Fibroblast of gingiva (primary cell): ENCODE measurements at places on chromosomes 16 and 17.

DNA sequence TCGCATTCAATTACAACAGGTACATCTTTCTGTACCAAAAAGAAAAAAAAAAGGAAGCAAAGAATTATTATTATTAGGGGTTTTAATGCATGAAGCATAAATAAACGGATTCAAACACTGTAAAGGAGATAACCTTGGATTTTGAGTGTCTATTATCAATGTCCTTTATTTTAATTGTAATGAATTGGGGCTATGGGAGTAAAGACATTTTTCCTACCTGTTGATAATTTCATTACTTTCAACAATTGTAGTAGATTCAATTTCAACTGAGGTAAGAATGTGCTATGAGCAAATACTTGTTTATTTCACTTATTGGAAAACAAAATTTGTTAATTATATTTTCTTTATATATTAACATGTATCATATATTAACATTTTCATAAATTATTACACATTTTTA is 855.6 kb downstream of the KCNJ2 start:
- DNase-seq, result no peak

DNA sequence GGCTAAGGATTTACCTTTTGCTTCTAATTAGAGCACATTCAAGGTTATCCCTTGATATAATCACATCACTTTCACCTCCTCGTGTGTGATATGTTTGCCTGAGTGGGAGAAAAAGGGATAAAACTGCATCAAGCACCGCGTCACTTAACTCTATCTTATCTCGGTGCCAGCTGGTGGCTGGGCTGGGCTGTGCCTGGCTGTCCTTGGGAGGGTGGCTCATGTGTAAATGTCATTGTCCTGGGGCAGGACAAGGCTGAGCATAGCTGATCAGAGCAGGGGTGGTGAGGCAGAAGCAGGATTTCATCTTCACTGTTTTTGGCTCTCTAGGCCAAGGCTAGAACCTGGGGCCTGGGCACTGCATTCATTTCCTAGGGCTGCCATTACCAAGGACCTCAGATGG is 105.3 kb downstream of the RAP1GAP2 start:
- DNase-seq, result no peak

DNA sequence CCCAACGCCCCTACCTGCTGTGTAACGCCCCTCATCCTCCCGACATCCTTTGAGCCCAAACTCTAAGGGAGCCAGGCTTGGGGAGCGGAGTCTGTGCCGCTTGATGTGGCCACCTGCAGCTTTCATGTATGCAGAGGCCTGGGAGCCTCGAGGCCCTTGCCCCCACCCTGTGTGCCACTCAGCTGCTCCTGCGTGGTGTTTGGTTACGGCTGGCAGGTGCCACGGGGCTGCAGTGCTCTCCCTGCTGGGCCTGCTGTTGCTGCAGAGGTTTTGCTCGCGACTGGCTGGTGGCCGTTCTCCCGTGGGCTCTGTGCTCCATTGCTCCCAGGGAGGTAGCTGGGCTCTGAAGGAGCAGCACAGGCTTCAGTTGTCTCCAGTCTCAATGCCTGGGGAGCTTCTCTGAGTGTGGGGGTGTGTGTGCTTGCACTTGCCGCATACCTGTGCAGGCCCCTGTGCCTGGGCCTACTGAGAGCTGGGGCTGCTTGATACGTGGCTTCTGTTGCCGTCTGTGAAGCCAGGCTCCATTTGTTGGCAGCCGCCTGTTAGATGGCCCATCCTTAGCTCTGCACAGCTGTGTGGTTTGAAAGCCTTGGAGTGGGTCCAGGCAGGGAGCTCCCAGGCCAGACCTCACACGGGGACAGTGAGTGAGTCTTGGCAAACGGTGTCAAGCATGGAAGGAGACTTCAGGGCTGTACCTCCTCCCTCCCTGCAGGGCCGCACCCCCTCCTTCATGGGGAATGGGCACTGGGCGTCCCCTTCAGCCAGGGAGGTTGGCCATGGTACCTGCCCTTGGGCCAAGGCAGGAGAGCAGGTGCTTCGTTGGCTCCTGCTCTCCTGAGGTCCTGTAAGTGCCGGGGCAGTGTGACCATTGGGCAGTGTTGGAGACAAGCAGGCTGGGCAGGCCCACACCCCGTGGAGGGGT is 47.2 kb downstream of the PDPK1 start:
- no peak for DNase-seq

- DNase-seq, result no peak
Measured at GRCh38 chr17:4582101-4582501, 2.2 kb upstream of the SMTNL2 start.

DNA sequence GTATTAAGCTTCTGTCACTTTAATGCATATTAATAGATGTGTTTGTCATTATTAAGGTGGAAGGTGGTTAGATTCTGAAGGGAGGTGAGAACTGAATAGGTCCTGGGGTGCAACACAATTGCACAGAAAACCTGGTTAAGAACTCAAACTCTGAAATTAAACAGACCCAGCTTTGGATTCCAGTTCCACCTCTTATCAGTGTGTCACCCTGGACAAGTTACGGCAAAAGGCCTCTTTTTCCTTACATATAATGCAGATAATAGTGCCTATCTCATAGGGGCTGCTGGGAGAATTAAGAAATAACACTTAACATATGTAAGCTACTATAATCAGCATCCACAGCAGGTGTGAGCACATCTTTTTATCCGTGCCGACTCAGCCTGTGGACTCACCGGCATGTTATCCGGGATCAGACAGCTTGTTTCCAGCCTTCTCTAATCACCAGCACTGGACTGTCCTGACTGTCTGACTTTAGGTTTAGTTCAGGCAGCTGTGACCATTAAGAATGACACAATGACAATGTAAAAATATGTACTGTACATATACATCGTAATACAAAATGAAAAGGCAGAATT is 31.4 kb downstream of the TEX2 start:
- no peak for DNase-seq

- no peak for DNase-seq
Measured at GRCh38 chr17:75342996-75343395, 53.8 kb upstream of the SLC25A19 start.

GRCh38 chr17:55996826-55997225 is 156.4 kb upstream of the ANKFN1 start:
- DNase-seq, result no peak

DNA sequence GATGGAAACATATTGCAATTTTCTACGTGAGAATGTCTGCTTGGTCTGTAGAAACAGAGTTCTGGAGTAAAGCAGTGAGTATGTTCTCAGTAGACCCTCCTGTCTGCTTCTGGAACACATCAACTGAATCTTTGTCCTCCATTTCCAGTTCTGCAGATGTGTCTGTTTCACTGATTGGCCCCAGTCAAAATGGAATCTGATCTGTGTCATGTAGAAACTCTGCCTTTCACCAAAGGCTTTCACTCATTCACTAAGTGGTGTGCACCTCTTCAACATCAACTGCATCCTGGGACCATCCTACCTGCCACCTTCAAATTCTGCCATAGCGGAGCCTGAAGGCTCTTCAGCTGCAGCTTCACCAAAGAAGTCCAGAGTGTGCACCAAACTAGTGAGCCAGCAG is 2.8 kb upstream of the ZNF267 start:
- DNase-seq, result no peak

DNA sequence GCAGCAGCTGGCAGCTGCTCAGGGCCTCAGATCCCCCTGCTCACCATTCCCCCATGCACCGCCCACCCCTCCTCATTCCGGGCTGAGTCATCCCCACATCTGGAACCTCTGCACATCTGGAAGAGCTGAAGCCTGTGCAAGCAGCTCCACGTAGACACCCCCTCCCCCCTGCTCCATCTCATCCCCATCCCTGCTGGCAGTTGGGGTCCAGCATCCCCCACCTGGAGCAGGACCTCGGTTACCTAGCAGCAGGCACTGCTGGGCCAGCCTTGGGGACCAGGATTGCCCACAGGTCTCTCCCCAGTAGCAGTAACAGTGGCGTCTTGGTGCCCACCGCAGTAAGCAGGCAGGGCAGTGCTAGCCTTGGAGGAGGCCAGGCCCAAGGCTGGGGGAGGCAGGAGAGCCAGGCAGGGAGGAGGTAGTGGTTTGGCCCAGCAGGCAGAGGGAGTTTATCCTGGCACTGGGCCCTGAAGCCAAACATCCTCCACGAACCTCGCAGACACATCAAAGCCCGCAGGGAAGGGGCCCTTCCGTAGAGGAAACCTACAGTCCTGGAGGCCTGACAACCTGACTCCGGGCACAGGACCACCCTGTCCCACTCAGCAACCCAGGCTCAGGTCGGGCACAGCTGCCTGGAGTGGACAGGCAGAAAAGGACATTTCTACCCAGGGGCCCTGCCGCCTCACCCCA is 7.7 kb upstream of the TMEM92 start:
- peak; percentile 80 for DNase-seq

DNA sequence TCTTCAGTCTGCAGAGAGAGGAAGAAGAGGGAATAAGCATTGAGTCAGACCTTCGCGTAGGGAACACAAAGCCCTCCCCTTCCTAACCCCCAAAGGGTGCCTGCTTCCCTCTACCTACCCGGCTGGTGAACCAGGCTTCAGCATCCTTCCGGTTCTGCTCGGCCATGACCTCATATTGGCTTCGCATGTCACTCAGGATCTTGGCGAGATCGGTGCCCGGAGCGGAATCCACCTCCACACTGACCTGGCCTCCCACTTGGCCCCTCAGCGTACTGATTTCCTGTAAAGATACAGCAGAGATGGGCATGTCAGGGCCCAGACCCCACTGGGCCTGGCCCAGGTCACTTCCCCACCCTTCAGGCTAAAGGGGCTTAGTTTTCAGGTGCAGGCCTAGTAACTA is 3.8 kb downstream of the KRT19 start:
- DNase-seq, result no peak

DNA sequence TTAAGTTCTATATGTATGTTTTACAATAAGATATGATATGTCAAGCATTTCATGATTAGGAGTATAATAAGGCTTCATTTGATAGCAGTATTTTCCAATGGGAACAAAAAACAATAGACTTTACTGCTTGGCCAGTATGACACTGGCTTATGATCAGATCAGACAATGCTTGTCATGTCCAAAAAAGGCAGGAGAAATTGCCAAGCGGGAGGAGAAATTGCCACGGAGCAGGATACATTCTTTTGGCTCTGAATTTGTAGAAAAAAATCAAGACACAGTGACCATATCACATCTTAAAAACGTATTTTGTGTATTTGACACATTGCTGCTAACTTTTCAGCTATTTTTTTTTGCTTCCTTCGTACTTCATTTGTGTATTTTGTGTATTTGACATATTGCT is 404.1 kb downstream of the CNTNAP4 start:
- no peak for DNase-seq

GRCh38 chr16:8611886-8612600 is 9.5 kb upstream of the METTL22 start:
- DNase-seq, result no peak

DNA sequence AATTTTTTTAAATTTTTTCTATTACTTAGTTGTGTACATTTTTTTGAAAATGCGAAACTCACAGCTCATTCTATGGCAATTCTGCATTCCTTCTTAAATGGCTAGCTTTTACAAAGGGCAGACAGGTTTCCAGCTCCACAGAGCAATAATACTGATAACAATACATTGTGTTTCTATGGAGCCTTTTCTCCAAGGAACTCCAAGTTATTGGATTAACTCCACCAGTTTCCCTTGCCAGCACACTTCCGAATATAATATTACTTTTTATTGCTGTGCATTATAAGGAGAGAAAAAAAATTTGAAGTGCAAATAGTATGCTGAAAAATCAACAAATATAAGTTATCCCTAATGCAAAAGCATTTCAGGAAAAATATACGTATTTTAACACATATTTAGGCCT is 127.5 kb upstream of the PSMD7 start:
- DNase-seq, result no peak
